ENCODE measurements at places on chromosomes 3 and 15.
A peak's percentile ranks its signal among the peaks of the same experiment; 100 is the strongest.

GRCh38 chr3:150393745-150394144, 14.4 kb upstream of the TSC22D2 start:
- no peak for DNase-seq

GRCh38 chr15:29871401-29871800, 49.1 kb upstream of the TJP1 start:
- peak; percentile 59 for DNase-seq

DNA sequence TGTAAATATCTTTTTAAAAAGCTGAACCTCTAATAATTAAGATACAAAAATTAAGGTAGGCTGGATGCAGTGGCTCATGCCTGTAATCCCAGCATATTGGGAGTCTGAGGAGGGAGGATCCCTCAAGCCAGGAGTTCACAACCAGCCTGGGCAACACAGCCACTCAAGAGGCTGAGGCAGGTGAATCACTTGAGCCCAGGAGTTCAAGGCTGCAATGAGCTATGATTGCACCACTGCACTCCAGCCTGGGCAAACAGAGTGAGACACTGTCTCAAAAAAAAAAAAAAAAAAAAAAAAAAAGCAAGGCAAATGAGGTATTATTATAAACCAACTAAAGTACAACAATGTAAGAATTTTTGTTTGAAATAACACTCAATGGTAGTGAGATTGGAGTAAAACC, 47.6 kb downstream of the EFHB start:
- peak; percentile 37 for DNase-seq

DNA sequence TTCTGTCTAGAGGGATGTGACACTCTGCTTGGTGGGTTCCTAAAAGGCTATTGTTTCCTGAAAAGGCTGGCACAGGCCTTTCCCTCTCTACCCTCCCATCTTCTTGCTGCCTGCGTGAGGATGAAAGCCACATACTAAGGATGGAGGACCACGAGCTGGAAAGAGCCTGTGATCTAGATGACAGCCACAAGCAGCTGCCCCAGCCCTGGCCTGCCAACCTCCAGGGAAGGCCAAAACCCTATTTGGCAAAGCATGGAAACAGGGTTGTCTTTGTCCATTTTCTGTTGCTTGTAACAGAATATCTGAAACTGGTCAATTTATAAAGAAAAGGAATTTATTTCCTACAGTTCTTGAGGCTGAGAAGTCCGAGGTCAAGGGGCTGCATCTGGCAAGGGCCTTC, 144.5 kb downstream of the FBLN2 start:
- DNase-seq: no peak

DNA sequence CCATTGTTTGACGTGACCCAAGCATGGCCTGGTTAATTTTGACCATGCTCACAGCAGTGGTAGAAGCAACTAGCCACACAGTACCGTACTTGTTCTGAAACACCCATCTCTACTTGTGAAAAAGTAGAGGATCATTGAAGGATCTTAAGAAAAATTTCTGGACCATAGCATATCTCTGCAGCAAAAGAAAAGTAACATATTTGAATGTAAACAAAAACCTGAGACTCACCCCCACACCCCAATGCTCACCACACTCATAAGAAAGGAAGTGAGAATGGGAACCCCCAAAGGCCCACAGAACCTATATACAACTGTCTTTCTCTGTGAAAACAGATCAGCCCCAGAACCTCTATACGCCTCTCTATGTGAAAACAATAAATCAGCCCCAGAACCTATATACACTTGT, 33.8 kb upstream of the TFRC start:
- no peak for DNase-seq

- DNase-seq: peak; percentile 86
Observed at GRCh38 chr3:183766745-183767606, 58.4 kb downstream of the MAP6D1 start.

DNA sequence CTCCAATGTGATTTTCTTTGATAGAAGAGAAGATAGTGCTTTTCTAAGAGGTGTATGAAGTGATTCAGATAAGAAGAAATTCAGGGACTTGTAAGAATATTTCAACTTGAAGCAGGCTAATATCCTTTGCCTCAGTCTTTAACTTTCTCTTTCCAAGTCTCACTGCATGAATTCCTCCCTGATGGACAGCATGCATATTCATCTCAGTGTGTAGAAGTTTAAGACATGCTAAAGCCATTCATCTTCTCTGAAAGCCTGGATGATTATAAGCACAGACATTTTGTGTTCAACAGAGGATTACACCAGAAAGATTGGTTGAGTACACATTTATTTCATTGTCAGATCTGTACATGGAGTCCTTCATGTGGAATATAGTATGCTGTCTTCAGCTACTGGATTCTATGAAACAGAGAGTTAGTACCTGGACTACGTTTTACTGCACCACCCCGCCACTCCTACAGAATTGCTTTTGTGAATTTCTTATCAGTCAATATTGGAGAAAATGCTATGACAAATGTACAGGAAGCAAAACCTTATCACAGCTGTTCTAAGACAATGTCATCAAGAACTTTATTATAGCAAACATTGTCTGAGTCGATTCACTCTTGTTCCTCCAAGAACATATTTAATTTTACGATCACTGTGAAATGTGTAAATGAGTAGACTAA, 1346.1 kb downstream of the OTOL1 start:
- DNase-seq: no peak

GRCh38 chr15:43251185-43251870, 15.4 kb downstream of the TGM5 start:
- no peak for DNase-seq

DNA sequence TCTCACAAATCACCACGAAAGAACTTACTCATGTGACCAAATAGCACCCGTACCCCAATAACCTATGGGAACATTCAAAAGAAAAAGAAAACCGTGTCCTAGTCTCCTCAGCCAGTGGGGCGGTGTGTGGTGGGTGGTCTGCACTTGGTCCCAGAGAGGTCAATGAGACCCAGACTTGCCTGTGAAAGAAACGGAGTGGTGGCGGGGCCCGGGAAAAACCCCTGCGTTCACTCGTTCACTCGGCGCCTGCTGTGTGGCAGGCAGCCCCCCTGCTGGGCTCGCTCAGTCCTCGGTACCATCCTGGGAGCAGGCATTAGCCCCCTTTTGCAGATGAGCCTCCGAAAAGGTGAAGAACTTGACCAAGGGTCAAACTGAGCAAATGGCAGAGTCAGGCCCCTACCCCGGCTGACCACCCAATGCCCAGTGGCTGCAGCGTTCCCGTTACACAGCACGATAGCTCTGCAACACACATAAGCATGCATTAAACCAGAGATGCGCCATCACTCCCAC, 36.0 kb downstream of the ZDHHC19 start:
- DNase-seq: no peak

- DNase-seq: no peak
Observed at GRCh38 chr3:31410411-31410810, 122.3 kb upstream of the STT3B start.

DNA sequence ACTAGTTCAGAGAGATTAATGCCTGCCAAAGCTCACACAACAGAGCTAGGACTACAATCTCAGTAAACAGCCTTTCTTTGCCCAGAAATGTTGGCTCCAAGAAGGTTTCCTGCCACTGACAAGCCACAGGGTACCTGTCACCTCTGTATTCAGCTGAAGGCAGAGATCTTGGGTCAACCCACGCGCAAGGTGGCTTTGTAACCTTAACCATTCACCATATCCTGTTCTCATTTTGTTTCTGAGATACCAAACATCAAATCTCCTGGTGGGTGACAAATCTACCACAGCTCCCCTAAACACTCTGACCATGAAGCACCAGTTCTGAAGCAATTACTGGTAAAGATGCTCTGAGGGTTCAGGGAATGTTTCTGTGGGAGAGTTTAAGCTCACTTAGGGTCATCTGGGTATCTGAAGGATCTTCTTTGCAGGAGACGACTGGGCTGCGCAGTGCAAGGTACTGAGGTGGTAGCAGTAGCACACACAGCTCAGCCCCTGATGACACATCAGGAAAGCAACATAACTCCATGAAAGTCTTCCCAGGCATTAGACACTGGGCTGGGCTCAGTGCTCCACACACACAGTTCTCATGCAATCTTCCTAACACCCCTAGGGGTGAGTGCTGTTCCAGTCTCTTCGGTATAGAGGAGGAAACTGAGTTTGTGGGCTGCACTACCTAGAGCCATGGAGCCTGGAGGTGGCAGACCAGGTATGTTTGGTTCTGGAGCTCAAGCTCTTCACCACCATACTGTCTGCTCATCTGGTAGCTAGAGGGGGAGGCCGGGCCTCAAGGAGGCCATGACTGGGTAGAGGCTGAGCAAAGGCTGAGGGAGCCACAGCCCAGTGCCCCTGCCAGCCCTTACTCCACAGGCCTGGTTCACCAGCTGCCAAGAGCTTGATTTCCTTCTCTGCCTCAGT, 7.7 kb downstream of the CXCR6 start:
- no peak for DNase-seq
